ENCODE measurements at places on chromosomes 16 and 17.
A peak's percentile ranks its signal among the peaks of the same experiment; 100 is the strongest.

DNA sequence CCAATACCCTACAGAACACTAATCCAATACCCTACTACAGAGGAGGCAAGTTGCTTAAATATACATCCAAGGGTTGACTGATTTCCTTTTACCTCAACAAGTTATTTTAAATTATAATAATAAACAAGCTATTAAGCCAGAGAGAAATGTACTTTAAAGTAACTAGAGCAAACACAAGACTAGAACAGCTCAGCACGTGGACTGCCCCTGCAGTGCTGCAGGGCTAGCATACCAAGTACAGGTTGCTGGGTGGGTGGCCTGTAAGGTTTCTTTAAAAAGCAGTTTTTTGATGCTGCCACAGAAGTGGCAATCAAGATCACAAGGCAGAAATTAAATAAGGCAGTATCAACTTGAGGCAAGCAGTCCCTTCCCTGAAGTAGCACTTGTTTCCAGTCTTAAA is 63.5 kb downstream of the PARN start:
- H3K4me3 ChIP-seq = no peak overlapping the region
- peaks cover 9% of the 10 kb centered on the region for H3K4me1 ChIP-seq
- no peaks in the 10 kb centered on the region for H3K36me3 ChIP-seq

GRCh38 chr17:70169709-70170597 is 621 bp downstream of the KCNJ2 start:
- no peaks in the 10 kb centered on the region for H3K36me3 ChIP-seq
- H3K4me1 ChIP-seq = peaks cover 28% of the 10 kb centered on the region
- H3K4me3 ChIP-seq = peak overlapping the region; percentile 86

GRCh38 chr17:39115135-39115534 is 36.3 kb downstream of the PLXDC1 start:
- H3K4me1 ChIP-seq = no peaks in the 10 kb centered on the region
- no peak overlapping the region for H3K4me3 ChIP-seq

DNA sequence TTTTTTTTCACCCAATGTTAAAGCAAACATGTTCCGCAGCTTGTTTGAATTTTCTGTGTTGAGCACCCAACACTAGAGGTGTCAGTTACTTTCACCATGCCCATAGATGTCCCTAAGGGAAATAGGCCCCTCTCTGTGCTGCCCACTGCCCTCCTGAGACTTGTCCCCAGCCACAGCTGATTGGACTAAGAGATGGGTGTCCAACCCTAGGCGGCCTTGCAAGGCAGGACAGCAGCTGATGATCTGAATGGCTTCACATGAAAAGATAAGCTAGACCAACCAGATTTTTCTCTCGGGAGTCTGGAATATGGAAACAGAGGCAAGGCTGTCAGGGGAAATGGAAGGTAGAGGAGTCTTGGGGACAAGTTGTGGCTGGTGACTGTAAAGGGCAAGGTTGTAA is 6.1 kb upstream of the CALB2 start:
- no peak overlapping the region for H3K4me3 ChIP-seq
- no peak for DNase-seq
- peaks cover 43% of the 10 kb centered on the region for H3K27me3 ChIP-seq

GRCh38 chr17:54968988-54969332 is 395 bp downstream of the STXBP4 start:
- H3K4me1 ChIP-seq = peaks cover 25% of the 10 kb centered on the region
- peaks cover 12% of the 10 kb centered on the region for H3K36me3 ChIP-seq
- H3K4me3 ChIP-seq = no peak overlapping the region
- H3K27ac ChIP-seq = no peak overlapping the region
- no peaks in the 10 kb centered on the region for H3K27me3 ChIP-seq

GRCh38 chr17:333626-334396 is 18.8 kb downstream of the RPH3AL start:
- peak overlapping the region; percentile 35 for H3K27ac ChIP-seq
- no peaks in the 10 kb centered on the region for H3K36me3 ChIP-seq
- H3K4me1 ChIP-seq = peaks cover 11% of the 10 kb centered on the region
- peaks cover 23% of the 10 kb centered on the region for H3K27me3 ChIP-seq
- DNase-seq = peak; percentile 38

DNA sequence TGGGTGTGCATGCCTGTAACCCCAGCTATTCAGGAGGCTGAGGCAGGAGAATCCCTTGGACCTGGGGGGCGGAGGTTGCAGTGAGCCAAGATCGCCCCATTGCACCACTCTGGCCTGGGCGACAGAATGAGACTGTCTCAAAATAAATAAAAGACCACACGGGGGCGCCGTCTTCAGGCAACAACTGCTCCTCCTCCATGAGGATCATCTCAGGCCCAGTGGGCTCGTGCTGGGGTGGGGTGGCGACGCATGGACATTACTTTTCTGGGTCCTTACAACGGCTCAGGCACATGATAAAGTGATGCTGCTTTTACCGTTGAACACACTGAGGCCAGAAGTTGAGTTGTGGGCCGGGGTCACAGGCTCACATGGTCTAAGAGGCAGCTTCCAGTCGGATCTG is 56.2 kb downstream of the PRMT7 start:
- H3K4me1 ChIP-seq = peaks cover 21% of the 10 kb centered on the region
- no peak overlapping the region for H3K27ac ChIP-seq
- no peaks in the 10 kb centered on the region for H3K27me3 ChIP-seq
- H3K4me3 ChIP-seq = peak overlapping the region; percentile 38
- H3K36me3 ChIP-seq = no peaks in the 10 kb centered on the region

GRCh38 chr16:77970371-77970770 is 52.0 kb upstream of the CLEC3A start:
- no peaks in the 10 kb centered on the region for H3K36me3 ChIP-seq
- H3K27me3 ChIP-seq = peaks cover 9% of the 10 kb centered on the region
- H3K27ac ChIP-seq = no peak overlapping the region
- H3K4me3 ChIP-seq = no peak overlapping the region
- peaks cover 23% of the 10 kb centered on the region for H3K4me1 ChIP-seq

DNA sequence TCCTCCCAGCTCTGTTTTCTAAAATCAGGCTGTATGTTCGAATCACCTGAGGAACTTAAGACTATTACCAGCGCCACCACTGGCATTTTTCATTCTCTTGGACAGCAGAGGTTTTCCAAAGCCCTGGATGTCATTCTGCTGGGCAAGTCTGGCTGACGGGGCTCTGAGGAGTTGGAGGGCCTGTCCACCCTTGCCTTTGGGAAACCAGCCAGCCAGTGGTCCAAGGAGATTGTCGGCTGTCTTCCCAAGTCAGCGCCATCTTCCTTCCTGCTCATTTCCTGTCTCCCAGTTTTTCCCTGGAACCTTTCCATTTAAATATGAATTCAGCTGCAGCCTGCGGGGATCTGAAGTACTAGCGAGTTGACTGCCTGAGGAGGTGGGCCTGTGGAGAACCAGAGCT is 258.3 kb downstream of the PRKCA start:
- H3K27ac ChIP-seq = no peak overlapping the region
- peaks cover 5% of the 10 kb centered on the region for H3K4me1 ChIP-seq
- no peaks in the 10 kb centered on the region for H3K36me3 ChIP-seq
- no peak for DNase-seq

- peak overlapping the region; percentile 27 for H3K4me3 ChIP-seq
- DNase-seq = no peak
Measured at GRCh38 chr17:44820631-44821212, 9.4 kb downstream of the GJC1 start.

DNA sequence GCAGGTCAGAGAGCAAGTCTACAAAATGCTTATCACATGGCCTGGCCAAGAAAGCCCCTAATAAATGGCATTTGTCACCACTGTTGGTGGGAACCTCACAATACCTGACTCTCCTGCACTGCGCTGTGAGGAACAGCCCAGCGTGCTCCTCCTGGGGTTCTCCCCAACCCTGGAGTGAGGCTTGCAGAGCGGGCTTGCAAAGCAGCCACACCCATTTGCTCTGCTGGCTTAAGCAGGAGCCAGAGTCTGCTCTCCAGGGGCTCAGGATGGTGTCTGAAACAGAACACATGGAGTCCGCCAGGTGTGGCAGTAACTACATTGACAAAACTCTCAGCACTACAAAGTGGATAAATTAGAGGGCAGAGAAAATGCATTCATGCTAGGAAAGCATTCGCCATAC is 331.0 kb upstream of the CCL2 start:
- H3K27ac ChIP-seq = no peak overlapping the region
- H3K27me3 ChIP-seq = peaks cover 46% of the 10 kb centered on the region
- DNase-seq = no peak

DNA sequence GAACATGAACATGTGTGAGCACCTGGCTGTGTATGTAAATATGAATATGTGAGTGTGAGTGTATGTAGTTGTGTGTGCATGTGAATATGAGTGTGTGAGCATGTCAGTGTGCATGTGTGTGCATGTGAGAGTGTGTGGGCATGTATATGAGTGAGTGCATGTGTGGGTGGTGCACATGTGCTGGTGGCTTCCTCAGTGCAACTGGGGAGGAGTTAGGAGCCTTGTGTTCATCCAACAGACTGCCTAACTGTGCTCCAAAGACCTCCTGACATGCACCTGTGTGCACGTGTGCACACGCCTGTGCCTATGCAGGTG is 1.4 kb downstream of the TMEM235 start:
- H3K27me3 ChIP-seq = peaks cover 45% of the 10 kb centered on the region
- no peak overlapping the region for H3K27ac ChIP-seq
- no peak for DNase-seq
- H3K36me3 ChIP-seq = no peaks in the 10 kb centered on the region
- H3K4me3 ChIP-seq = no peak overlapping the region
- H3K4me1 ChIP-seq = no peaks in the 10 kb centered on the region

- peak overlapping the region; percentile 84 for H3K27ac ChIP-seq
- no peaks in the 10 kb centered on the region for H3K4me1 ChIP-seq
- peaks cover 7% of the 10 kb centered on the region for H3K36me3 ChIP-seq
- H3K4me3 ChIP-seq = no peak overlapping the region
Measured at GRCh38 chr17:32393904-32394303, 43.9 kb downstream of the ZNF207 start.

- H3K27ac ChIP-seq = no peak overlapping the region
- H3K4me3 ChIP-seq = no peak overlapping the region
- no peak for DNase-seq
- no peaks in the 10 kb centered on the region for H3K27me3 ChIP-seq
- H3K4me1 ChIP-seq = peaks cover 23% of the 10 kb centered on the region
- H3K36me3 ChIP-seq = peaks cover 2% of the 10 kb centered on the region
Measured at GRCh38 chr17:47267354-47267828, 13.8 kb downstream of the ITGB3 start.

GRCh38 chr16:15484662-15485061 is 50.3 kb downstream of the BMERB1 start:
- no peak overlapping the region for H3K27ac ChIP-seq
- peaks cover 5% of the 10 kb centered on the region for H3K4me1 ChIP-seq
- H3K4me3 ChIP-seq = no peak overlapping the region
- no peaks in the 10 kb centered on the region for H3K36me3 ChIP-seq
- no peaks in the 10 kb centered on the region for H3K27me3 ChIP-seq

- H3K27ac ChIP-seq = no peak within 1 kb of the TSS
- H3K4me1 ChIP-seq = no peaks in the 10 kb centered on the region
Measured at GRCh38 chr17:82734987-82735866, at the start of gene FN3K. TSS of gene FN3K (plus strand) at chr17:82735615. CDS start at chr17:82735637, 22 bp downstream.

Data from neural crest cell (in vitro differentiated cells).